GM12892 (cell line): ENCODE measurements at places on chromosomes 5 and 9.

DNA sequence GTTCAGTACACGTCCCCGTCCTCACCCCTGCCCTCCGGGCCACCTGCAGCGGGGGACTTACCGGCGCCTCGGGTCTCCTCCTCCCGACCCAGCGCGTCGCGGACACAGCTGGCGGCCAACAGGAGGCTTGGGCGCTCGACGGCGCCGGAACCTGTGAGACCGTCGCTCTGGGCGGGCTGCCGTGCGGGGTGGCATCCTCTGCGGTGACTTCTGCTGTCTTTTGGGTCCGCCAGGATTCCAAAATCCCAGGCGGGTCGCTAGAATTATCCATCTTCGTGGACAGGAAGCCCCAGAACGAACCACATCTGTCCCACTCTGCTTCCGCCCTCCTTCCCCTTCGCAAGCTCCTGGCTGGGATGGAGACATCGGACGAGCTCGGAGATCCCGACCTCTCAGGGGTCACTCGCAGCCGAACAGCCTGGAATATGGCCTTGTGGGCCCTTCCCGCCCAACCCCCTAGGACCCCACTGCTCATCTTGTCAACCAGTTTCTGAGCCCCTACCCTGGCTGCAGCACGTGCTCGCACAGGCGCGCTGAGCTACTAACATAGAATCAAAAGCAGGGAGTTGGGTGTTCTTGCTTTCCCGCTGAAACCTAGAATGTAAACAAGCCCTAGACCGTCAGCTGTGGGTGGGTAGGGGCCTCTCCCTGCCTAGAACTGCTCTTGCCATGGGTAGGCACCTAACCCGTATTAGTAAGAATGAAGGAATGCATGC lies 947 bp upstream of the MARCHF3 start:
- peak; percentile 34 for DNase-seq

DNA sequence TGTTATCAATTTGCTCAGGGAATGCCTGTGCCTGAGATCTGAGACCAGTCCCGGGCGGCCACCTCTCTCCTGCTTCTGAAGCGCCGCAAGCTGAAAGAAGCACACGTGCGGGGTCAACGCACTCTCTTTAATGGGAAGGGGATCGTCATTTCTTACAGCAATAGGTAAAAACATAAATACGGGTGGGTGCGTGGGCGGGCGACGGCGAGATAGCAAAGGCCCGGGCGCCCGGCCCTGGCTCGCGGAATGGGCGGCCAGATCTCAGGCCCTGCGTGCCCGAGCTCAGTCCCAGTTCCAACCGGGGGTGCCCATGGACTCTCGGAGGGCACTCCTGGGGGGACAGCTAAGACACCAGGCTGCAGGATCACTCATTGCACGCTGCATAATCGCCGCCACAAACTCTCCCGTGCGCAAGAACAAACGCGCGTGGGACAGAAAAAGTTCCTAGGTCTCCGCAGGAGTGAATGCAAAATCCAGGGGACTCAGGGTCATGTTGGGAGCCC lies 3.0 kb downstream of the NKX2-5 start:
- DNase-seq, result no peak

- DNase-seq, result no peak
Measured at GRCh38 chr5:173638126-173639040, 21.9 kb upstream of the BOD1 start.

DNA sequence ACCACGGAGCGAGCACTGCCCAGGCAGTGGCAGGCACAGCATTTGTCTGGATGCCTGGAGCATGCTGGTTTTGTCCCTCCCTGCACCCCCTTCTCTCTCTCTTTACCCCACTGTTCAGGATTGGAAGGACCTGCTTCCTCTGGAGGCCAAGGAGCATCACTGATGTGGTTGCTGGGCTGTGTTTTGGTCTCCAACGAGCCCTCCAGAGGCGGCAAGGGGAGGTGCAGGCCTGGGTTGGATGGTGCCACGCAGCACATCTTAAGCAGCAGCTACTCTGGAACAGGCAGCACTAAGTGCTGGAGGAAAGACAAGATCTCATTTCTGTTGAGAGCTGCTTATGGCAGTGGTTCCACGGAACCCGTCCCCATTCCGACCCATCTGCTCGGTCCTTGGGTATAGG lies 139.6 kb downstream of the CMYA5 start:
- DNase-seq, result no peak

GRCh38 chr5:72703876-72704275 lies 112.6 kb upstream of the TNPO1 start:
- DNase-seq, result no peak

DNA sequence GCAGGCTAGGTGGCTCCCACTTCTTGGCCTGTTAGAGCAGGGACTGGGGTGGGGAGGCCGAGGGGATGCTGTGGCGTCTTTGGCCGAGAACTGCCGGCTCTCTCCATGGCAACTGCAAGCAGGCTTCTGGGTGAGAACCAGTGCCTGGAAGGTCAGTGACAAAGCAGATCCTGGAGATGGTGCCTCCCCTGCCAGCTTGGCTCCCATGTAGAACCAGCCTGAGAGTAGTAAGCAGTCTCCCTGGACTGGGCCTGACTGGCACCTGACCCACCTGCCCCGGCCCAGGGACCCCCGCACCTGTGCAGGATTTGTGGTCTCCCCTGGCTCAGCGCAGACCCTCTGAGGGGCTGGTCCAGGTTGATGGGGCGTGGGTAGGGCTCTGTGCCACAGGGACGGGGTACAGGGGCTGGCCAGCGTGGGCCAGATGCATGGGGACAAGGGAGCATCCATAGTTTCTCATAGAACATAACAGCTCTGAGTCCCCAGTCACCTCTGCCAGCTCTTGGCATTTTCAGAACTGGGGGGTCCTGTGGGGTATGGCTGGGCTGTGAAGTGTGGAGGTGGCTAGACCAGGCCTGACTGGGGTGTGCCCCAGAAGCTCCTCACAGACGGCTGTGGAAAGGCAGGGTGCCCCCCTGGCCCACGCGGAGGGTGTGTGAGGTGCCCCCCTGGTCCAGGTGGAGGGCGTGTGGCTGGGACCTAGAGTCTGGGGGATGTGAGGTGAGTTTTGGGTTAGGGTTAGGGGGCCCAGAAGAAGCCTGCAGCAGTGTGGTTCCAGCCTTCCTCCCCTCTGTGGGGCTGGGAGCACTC lies 22.2 kb downstream of the CACNA1B start:
- DNase-seq, result no peak
